Activated CD4-positive, CD25-positive, alpha-beta regulatory T cell treated with anti-CD3 and anti-CD28 coated beads, Interleukin-2, amount 50 U/mL, for 72 hours (primary cell): ENCODE measurements at places on chromosomes 5 and 9.

GRCh38 chr5:170480260-170480659 is 23.6 kb upstream of the KCNIP1 start:
- DNase-seq: no peak

GRCh38 chr9:102631559-102631958 is 363.6 kb upstream of the CYLC2 start:
- DNase-seq: no peak

DNA sequence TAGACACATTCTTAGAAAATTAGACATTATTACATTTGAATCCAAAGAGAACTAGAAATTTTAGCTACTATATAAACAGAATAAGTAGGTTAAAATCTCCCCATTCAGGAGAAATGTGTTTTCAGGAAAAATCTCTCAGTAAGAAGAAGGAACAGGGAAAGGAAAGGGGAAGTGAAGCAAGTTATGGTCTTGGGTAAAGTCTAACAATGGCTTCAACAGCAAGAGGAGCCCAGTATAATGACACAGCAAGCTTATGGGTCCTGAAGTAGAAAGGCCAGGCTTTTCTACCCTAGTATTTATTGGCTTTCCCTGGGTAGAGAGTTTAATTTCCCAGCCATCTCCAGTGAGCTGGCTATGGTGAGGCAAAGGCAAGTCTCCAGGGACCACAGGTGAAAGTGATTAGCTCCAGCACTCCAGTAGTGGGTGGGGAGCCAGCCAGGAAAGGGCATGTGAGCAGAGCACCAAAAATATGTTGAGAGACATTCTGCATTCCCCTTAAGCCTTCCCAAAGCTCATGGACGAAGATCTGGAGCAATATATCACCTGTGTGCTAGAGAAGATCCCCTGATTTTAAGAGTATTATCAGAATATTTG is 981.7 kb downstream of the NR2F1-AS1 start:
- no peak for DNase-seq

DNA sequence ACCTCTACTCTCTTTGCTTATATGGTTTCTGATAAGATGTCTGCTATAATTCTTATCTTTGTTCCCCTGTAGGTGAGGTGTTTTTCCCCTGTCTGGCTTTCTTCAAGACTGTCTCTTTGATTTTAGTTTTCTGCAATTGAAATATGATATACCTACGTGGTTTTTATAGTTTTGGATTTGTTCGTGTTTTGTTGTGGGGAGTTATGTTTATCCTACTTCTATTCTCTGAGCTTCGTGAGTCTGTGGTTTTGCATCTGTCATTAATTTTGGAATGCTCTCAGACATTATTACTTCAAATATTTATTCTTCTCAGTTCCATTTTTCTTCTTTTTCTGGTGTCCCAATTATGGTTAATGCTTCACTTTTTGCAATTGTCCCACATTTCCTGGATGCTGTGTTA is 521.3 kb downstream of the KCTD16 start:
- no peak for DNase-seq

GRCh38 chr5:1181451-1182359 is 19.7 kb upstream of the SLC6A19 start:
- DNase-seq: no peak

- DNase-seq: no peak
These were observed 137.2 kb downstream of the CAVIN4 start for GRCh38 chr9:100715100-100715380.

- DNase-seq: no peak
These were observed 296.5 kb upstream of the DMAC1 start for GRCh38 chr9:8096091-8096490.

- DNase-seq: no peak
These were observed 32.4 kb downstream of the WHRN start for GRCh38 chr9:114472765-114473446.

GRCh38 chr9:16143947-16144890 is 591.4 kb downstream of the CCDC171 start:
- no peak for DNase-seq

GRCh38 chr9:99162759-99163364 is 57.9 kb downstream of the TGFBR1 start:
- no peak for DNase-seq

- DNase-seq: no peak
These were observed 168.5 kb downstream of the ARRDC3 start for GRCh38 chr5:91214571-91214970.

DNA sequence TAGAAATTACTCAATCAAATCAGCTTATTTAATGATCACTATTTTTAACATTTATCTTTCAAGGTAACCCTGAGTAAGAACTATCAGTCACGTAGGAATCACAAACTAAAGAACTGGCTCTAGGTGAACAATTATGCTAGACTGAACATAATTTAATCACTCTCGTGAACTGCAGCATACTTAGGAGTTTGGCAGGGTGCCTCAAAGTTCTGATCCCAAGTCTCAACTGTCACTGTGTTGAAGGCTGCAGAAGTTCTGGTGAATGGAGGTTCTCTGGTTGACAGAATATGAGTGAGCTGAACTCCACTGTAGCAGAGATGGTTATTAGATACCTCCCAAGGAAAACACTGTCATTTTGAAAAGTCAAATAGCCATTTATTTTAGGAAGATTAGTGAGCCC is 89.1 kb downstream of the KLHL3 start:
- DNase-seq: no peak

GRCh38 chr5:14148890-14149671 is 5.9 kb downstream of the TRIO start:
- DNase-seq: no peak

DNA sequence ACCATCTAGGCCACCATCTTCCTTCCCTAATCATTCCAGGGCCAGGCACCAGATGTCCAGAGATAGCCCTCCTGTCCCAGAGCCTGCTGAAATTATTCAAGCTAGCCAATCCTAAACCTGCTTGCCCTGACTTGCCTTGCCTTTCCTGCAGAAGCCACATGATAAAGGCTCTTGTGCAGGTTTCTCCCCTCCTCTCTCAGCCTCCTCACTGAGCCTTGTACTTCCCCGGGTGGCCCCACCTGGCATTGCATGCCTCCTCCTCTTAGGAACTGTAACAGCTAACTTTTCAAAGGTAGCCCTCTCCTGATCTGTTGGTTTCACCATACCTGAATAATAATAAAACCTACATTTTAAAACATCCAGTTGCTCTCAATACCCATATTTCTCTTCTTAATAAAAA is 42.6 kb downstream of the DIRAS2 start:
- no peak for DNase-seq

DNA sequence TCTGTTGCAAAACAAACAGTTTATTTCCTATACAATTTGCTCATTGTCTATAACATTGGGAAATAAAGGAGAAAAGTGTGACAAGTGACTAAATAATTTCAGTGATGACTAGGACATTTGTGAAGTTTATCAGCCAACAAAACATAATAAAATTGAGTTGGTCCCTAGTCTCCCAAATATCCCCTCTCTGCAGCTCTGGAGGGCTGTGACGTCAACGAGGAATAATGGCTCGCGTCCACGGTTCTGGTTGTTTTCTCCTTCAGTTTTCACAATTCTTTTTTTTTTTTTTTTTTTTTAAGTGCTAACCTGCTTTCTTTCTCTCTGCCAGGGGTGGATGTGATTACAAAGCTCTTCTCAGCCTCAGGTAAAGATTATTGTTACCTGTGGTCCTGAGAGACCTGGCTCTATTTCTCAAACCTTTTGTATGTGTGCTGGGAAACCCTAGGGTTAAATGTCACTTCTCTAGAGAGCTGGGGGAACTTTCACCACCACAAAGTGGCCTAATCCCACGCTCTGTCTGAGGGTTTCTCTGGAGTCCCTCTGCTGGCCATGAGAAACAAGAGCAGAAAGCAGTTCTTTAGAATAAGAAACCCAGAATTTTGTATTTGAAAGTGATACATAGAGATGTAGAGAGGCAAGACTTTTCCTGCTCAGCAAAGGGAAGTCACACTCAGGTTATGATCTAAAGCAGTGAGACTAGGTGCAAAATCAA is 36.2 kb upstream of the ANKRD55 start:
- no peak for DNase-seq

- DNase-seq: no peak
These were observed 12.7 kb upstream of the EDIL3 start for GRCh38 chr5:84397385-84397784.

DNA sequence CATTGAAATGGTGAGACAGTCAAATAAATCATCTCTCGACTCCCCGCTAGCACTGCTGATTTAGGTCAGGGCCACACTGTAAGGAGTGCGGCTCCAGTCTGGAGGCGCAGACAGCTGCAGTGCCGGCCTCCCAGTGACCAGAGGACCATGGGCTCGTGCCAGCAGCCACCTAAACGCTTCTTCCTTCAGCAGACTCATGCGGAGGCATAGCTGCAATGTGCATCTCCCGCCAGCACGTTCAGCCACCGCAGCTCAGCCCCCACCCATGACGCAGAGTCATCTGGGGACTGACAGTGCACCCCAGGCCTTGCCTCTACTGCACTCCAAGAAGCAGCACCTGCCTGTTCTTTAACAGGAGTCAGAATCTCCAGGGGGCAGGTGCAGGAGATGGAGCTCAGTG is 13.6 kb upstream of the MAPK9 start:
- no peak for DNase-seq

DNA sequence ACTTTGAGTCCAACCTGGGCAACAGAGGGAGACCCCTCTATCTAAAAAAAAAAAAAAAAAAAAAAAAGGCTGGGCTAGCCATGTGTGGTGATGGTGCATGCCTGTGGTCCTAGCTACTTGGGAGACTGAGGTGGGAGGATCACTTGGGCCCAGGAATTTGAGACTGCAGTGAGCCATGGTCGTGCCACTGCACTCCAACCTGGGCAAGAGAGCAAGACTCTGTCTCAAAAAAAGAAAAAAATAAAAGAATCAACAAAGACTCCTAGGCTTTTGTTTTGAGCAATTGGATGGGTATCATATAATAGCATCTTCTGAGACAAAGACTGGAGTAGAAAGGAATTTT is 481.7 kb upstream of the PAPPA start:
- DNase-seq: no peak

- no peak for DNase-seq
These were observed 32.8 kb upstream of the TNFAIP8 start for GRCh38 chr5:119322948-119323537.

DNA sequence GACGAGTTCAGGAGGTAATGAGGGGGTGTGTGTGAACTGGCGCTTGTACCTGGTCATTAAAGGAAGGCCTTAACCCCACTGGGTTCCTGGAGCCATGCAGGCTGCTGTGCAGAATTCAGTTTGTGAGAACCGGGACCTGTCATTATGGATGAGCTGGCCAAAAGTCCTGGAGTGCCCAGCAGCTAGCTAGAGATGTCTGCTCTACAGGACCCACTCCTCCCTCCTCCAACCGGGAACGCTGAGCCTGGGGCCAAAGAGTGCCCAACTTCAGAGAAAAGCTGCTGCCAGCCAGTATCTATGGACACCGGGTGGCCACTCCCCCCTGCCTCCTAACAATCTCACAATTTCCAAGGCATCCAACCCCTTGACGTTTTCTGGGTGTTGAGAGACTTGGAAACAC is 1.2 kb downstream of the ENTREP1 start:
- DNase-seq: no peak

- DNase-seq: no peak
These were observed 455.9 kb downstream of the ENC1 start for GRCh38 chr5:74184649-74185048.

DNA sequence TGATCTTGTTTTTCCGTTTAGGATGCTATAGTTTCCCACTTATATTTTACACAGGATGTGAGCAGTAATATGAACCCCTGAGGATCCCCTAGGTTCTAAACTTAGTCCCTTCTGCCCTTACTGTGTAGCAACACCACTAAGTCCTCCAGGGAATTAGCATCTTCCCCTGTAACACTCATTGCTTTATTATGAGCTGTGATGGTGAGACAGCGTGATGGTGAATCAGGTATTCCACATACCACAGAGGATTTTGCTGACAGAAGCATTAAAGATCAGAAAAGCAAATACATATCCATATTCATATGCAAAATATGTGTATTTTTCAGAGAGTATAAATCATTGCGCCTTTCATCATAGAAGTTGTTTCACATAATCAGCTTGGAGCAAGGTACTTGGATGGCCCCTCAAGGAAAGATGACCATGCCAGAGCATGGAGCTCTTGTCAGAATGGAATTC is 317.0 kb downstream of the ICE1 start:
- DNase-seq: no peak

- DNase-seq: no peak
These were observed 60.5 kb downstream of the SYK start for GRCh38 chr9:90861826-90862740.

GRCh38 chr9:83111169-83111568 is 48.2 kb upstream of the RASEF start:
- DNase-seq: no peak

DNA sequence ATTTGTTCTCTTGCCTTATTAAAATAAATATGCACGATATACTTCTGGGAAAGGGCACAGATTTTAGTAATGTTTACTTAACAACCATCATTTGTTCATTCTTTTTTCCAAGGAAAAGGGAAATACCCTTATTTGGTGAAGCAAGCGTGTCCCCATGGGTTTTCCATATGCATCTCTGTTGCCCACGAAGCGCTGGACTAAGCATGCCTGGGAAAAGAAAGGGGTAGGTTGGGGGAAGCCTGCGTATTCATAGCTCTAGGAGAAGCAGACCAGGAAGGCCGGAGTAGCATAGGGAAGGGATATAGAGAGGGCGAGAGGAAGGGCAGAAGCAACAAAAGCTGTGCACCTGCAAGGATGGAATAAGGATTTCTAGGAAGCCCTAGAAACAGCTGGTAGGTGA is 61.8 kb upstream of the ACO1 start:
- no peak for DNase-seq

DNA sequence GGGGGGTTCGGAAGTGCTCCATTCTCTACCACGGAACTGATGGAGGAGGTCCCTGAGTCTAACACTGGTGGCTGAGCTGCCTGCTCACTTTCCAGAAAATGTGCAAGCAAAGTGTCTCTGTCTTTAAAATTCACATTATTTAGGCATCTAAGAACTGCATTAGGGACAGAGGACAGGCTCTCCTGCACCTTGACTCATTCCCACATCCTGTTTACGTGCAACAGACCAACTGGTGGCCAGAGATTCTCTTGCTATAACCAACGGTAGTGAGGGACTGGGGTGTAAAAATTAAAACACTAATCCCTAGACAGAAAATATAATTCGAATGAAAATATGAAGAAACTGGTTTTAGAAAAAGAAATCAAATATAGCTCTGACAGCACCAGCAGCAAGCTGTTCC is 320.9 kb downstream of the IRX2 start:
- DNase-seq: no peak

GRCh38 chr5:87022415-87022814 is 245.3 kb upstream of the RASA1 start:
- no peak for DNase-seq

DNA sequence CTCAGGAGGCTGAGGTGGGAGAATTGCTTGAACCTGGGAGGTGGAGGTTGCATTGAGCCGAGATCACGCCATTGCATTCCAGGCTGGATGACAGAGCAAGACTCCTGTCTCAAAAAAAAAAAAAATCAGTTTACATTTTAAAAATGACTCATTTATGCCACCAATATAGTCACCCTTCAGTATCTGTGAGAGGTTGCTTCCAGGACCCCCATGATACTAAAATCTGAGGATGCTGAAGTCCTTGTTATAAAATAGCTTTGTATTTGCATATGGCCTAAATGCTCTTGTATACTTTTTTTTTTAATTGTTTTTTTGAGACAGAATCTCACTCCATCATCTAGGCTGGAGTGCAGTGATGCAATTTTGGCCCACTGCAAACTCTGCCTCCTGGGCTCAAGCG is 5.8 kb downstream of the OCLN start:
- no peak for DNase-seq
